ENCODE measurements at places on chromosomes 6 and 20. TPM values are rescaled to one million over a fixed set of nuclear protein-coding genes. Genes with fewer than 3 reads are reported as not detected.
A peak's percentile ranks its signal among the peaks of the same experiment; 100 is the strongest.

DNA sequence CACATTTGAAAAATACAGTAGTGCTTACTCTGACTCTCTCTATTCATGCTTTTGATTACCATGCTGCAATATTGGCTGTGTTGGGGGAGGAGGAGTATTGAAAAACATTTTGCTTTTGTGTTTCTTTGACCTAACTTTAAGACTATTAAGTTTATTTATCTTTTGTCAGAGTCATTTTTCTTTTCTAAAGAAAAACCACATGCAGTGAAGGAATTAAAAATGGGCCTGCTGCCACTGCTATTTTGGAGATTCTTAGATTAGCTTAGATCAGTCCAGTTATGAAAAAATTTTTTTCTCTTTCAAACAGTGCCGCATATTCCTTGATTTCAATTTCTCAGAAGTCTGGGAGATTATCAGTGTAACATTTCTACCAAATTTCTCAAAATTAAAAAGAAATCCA lies 36.1 kb downstream of the BCKDHB start:
- DNase-seq = no peak

GRCh38 chr6:71698702-71699101 lies 187.6 kb upstream of the RIMS1 start:
- DNase-seq = no peak

GRCh38 chr6:148825492-148825891 lies 78.7 kb downstream of the UST start:
- no peak for DNase-seq

GRCh38 chr6:44245912-44246662 lies 814 bp upstream of the HSP90AB1 start:
- peak; percentile 94 for DNase-seq

RNGTT gene
- total RNA-seq = 13.4 TPM
